ENCODE measurements at places on chromosomes 12 and 14.

GRCh38 chr12:92421701-92422100 is 276.1 kb upstream of the BTG1 start:
- no peak for DNase-seq

- DNase-seq = no peak
These were observed 23.1 kb downstream of the FAM234B start for GRCh38 chr12:13067322-13067721.

- DNase-seq = no peak
These were observed 194.8 kb downstream of the CAPZA3 start for GRCh38 chr12:18932715-18933114.

DNA sequence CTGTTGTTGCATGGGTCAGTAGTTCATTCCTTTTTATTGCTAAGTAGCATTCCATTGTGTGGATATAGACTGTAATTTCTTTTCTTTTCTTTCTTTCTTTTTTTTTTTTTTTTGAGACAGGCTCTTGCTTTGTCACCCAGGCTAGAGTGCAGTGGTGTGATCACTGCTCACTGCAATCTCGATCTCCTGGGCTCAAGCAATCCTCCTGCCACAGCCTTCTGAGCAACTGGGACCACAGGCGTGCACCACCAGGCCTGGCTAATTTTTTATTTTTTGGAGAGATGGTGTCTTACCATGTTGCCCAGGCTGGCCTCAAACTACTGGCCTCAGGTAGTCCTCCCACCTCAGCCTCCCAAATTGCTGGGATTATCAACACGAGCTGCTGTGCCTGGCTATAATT is 5.2 kb downstream of the ATP6V0A2 start:
- no peak for DNase-seq

DNA sequence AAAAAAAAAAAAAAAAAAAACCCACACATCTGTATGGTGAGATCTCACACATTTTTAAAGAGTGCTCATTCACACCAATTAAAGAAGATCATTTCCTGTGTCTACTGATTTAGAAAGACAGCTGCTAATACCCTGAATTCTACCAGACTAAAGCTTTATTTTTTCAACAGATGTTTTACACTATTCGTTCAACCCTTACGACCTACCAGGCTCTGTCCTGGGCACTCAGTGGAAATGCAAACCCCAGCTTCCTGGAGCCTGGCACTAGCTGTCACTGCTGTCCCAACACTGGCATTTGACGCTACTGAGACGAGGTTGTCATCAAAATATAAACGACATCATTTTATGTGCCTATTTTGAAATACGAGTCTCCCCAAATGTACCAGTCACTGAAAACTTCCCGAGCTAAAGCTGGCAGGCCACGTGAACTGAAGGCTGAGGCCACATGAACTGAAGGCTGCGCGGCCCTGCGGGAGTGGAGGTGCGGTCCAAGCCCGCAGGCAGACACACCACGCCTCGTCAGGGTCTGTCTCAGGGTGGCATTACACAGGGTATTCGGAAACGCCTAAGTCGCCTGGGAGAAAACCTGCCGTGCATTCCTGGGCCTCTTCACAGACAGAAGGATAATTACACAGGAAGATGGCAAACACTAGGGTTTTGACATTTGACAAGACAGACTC is 27.2 kb downstream of the SLC15A4 start:
- no peak for DNase-seq

DNA sequence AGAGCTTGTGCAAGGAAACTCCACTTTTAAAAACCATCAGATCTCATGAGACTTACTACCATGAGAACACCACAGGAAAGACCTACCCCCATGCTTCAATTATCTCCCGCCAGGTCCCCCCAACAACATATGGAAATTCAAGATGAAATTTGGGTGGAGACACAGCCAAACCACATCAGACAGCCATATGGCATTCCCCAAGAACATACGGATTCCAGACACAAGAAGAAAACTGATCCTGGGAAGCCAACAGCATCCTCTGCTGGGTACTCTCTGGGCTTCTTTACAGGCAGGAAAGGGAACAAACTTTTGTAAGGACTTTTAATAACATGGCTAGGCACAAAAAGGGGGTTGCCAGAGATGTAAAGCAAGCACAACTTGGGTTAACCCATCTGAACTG is 127.2 kb downstream of the TMEM132C start:
- no peak for DNase-seq

DNA sequence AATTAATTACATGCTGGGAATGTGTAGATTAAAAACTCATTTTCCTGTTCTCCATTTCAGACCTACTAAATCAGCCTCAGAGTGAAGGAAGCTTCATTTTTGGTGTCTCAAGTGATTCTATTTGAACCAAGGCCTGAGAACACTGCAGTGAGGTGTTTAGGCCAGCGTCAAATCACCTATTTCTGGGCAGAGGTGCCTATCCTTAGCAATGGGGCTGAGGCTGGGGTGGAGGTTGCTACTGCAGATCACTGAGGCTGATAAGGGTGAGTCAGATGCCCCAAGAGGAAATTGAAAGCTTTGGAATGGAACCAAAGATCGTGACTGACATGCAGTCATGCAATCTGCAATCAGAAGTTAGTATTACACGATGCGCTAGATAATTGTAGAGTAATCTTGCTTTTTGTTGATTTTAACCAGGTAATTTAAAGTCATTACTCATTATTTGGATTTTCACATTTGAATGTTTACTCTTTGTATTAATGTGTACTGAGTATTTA is 4.4 kb downstream of the TXNRD1 start:
- DNase-seq = peak; percentile 45

GRCh38 chr12:54388237-54389133 is 4.0 kb upstream of the ZNF385A start:
- no peak for DNase-seq

- DNase-seq = no peak
These were observed 239.2 kb downstream of the BCL11B start for GRCh38 chr14:99032759-99033158.

GRCh38 chr14:36981832-36982529 is 190.4 kb downstream of the SLC25A21 start:
- no peak for DNase-seq

DNA sequence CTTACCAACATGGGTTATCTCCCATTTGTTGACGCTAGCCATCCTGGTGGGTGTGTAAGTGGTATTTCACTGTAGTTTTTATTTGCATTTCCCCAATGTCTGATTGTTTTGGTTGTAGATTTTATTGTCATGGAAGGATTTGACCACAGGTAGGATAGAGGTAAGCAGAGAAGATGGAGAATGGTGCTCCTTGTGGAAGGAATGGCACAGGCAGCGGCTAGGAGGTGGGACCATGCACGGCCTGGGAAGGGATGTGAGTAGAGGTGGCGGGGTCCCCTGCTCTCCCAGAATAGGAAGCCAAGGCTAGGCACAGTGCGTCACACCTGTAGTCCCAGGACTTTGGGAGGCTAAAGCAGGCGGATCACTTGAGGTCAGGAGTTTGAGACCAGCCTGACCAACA is 41.4 kb downstream of the PHETA1 start:
- DNase-seq = no peak

DNA sequence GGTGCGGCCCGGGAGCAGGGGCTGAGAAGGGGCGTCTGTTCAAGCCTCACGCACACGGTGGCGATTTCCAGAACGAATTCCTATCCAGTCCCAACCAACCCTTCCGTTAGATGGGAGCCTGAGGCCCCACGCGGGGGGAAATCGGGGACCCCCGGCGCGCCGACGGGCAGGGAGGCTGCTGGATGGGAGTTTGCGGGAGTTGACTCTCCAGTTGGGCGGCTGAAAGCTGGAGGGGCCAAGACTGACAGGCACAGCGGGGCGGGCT is 9.8 kb downstream of the EXOC3L4 start:
- DNase-seq = no peak

GRCh38 chr14:32623300-32624093 is 294.4 kb downstream of the AKAP6 start:
- DNase-seq = no peak

DNA sequence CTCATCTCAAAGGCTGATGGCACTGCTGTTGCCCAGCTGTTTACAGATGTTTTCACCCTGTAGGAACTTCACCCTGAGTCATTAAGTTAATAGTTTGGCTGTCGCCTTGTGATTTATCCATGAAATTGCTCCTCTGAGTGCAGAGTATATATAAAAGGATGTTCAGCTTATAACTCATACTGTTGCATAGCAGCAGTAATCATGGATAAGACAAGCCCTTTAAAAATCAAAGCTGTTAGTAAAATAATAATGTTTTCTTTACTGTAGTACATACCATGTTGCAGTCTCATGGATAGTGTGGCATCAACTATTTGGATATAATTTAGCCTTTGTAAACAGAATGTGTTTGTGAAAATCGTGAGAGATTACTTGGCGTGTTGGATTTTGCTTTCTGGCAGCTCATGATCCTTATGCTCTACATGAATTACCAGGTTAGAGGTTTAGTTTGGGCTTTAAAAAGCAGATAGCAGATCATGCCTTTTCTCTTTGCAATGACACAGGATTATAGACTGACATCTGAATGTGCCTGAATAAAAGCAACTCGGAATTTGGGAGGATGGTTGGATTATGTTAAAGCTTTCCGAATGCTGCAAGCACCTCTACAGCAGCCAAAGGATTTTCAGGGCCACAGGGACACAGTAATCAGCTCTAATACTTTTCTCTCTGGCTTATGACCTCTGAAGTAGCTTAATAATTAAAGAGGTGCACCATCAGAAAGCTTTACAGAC is 279.7 kb upstream of the ATP2B1 start:
- DNase-seq = no peak

- no peak for DNase-seq
These were observed 186.6 kb downstream of the CALM1 start for GRCh38 chr14:90583427-90583826.

DNA sequence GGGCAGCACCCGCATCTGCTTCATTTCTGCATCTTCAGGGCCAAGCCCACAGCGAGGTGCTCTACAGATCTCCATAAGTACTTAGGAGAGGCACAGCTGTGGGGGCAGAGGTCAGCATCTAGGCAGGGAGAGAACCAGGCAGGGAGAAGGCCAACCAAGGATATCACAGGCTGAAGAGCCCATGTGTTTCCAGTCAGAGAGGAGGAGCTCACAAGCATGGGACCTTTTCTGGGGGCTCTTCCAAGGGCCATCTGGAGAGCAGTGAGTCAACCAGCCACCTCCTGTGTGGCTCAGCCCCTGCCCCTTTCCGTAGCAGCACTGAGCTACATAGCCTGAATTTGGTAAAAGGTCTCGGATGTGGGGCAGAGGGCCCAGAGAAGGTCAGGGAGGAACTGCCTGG is 78.5 kb downstream of the ARL6IP4 start:
- no peak for DNase-seq

GRCh38 chr14:72925171-72925759 is 999 bp upstream of the DCAF4 start:
- DNase-seq = no peak

DNA sequence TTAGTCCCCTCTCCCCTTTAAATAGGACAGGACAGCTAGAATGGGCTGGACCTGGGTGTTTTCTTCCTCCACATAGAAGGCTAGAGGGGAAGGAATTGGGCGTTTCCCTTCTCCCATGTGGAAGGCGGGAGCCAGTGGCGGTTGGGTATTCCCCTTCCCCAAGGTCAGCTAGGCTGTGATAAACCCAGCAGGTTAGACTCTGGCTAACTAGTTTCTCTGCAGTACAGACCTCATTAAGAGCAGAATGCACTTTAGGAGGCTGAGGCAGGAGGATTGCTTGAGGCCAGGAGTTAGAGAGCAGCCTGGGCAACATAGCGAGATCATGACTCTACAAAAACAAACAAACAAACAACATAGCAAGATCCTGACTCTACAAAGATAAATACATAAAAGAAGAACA is 92.6 kb downstream of the BEGAIN start:
- no peak for DNase-seq

- no peak for DNase-seq
These were observed 16.1 kb upstream of the KRT73 start for GRCh38 chr12:52634266-52635056.

GRCh38 chr12:31492599-31493196 is 98.2 kb downstream of the DENND5B start:
- DNase-seq = no peak

DNA sequence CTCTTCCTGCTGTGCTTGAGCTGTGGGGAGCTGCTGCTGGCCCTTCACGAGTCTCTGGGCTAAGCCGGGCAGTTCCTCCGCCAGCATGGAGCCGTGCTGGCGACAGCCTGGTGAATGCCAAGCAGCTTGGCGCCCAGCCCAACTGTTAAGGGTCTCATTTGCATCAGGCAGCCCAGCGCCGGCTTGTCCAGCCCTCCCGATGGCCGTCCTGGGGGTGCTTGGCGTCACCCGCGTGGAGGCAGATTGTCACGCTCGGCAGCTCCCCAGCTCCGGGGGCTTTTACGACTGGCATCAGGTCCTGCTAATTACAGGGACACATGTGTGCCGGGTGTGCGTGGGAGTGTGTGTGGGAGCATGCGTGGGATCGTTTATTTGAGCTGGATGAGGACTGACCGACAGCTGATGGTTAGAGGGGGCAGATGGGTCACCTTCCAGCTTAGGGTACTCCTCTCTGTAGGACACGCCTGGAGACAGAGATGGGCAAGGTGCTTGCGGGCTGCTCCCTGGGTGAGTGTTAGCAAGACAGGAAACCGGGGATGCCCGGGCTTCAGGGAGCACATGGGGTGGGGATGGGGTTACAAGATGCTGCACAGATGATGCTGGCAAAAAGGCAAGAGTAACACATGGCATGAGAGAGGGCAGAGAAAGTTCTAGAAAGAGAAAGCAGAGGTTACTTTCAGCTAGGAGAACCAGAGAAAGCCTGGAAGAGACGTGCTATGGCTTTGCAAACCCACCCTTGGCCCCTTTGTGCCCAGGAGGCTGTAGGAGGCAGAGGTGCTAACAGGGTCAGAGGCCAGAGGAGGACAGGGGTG is 64.1 kb downstream of the KIF26A start:
- DNase-seq = no peak

GRCh38 chr12:30911207-30911606 is 15.3 kb upstream of the TSPAN11 start:
- no peak for DNase-seq

DNA sequence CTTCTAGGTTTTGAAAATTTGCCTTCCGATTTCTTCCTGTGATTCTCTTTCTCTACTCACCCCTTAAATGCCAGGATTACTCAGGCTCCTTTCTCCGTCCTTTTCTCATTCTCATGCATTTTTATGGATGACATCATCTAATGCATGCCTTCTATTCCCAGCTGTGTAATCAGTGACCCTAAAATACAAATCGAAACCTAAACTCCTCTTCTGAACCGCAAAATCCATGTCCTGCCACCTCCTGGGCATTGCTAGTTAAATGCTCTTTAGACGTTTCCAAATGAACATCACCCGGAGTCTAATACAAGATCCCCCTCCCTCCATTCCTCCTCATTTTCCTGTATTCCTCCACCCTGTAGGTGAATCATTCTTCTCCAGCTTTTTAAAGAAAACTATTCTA is 1703.1 kb upstream of the FLRT2 start:
- DNase-seq = no peak

GRCh38 chr14:25908277-25909044 is 689.4 kb downstream of the NOVA1 start:
- no peak for DNase-seq
